ENCODE measurements at places on chromosomes 7 and 10. TPM values are rescaled to one million over a fixed set of nuclear protein-coding genes. Genes with fewer than 3 reads are reported as not detected.

HGF gene
- 1.2 TPM for polyA plus RNA-seq

ADAM8 gene
- polyA plus RNA-seq, result 0.15 TPM

SLC39A12 gene
- 12.8 TPM for polyA plus RNA-seq

TYW1 gene
- polyA plus RNA-seq, result 10.9 TPM

DNA sequence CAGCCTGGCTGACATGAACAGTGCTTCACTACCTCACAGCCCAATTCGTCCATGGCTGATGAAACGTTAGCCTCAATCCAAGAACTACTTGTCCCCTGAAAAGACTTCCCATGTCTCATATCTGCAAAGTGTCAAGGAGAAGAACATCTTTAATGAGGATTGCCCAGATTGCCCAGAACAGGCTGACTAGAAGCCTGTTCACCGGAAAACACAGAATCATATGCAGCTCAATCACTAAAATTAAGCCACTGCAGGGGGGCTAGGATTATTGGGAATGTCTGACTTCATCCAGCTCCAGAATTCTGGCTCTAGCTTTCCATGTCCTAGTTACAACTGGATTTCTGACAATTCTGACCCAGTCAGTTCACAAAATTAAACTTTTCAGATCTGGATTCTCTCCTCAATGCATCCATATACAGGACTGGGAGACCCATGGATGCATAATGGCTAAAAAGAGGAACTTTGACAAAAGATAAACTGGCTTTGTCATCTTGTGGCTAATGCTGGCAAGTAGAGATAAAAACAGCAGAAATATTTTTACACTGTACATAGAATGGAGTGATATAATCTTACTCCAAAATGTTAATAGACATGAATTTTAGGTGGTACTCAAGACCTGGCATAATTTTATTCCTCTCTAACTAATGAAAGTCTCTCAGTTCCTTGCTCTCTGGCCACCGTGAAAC is 467.0 kb upstream of the POT1 start:
- no peak for DNase-seq

- DNase-seq, result peak; percentile 55
These were observed 499.1 kb upstream of the NRP1 start for GRCh38 chr10:33833566-33833965.

DNA sequence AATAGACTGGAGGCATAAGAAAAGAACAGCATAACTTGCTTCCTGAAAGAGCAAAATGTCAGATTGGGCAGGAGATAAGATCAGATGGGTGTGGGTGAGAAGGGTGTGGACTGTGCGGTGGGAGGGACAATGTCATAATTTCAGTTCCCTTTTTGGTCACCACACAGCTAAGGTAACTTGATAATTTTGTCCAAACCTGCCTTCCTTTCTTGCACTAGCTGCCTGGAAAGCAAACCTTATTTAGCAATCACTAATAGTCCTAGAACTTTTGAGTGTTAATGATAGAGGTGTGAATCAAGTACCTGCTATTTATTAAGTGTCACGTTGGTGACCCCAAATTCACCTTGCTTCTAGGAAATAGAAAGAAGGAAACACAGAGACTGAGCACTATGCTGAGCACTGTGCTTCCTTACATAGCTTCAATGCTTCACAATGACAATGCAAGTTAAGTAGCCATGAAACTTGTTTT is 72.4 kb upstream of the SP4 start:
- no peak for DNase-seq

GRCh38 chr10:98209441-98209840 is 58.6 kb downstream of the LOXL4 start:
- no peak for DNase-seq

- no peak for DNase-seq
These were observed 177.2 kb downstream of the SEM1 start for GRCh38 chr7:96532428-96532935.

DNA sequence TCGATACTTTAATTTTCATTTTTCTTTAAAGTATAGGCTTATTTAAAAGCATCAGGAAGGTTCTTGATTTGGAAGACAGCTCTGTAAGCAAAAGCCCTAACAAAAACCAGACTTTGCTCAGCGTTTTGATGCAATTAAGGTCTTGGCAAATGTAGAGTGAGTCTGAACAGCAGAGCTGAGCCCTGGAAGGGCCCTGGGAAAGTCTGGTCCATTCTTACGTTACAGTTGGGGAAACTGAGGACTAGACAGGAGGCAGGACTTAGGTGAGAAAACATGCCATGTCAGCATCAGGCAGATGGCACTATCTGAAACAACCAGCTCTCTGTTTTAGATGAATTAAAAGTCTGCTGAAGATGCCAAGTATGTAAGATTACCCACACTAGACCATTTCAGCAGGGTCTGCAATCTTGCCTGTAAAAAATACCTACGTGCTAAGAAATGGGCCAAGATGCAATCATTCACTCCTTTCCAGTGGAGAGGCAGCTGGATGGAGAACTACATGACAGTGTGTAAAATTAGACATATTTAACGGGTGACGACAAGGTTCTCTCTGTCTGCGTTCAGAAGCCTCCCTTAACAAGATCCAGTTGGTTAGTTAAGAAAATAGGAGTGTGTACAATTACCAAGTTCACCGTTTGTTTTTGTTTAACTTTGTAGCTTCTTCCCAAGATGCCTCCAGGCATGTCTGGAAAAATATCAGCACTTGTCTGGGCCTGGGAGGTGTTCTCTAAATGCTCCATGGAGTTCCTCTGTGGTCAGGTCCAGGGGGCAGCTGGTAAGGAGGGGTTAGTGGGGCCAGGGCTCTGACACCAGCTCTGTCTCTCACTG is 502.3 kb upstream of the ZMIZ1 start:
- peak; percentile 37 for DNase-seq

- DNase-seq, result no peak
These were observed 91.5 kb downstream of the RTKN2 start for GRCh38 chr10:62177111-62177510.

GRCh38 chr7:116213361-116214130 is 3.2 kb downstream of the TES start:
- DNase-seq, result no peak

DNA sequence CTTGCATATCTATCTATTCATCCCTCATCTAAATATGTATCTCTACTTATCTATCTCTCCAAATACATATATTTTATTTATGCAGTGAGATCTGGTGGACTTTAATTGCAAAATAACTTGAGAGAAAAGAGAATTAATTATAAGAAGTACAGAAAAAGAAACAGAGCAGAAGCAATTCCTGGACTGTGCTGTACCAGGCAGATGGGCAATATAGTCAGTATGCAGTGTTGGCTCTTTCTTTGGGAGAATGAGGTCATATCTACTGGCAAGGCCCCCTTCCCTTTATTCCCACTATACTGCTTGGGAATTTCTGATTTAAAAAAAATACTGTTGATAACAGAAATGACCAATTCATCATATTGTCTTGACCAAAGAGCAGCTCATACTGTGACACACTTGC is 49.0 kb upstream of the TOMM7 start:
- peak; percentile 92 for DNase-seq

- no peak for DNase-seq
These were observed 298.3 kb downstream of the ARL4A start for GRCh38 chr7:12985752-12986151.

DNA sequence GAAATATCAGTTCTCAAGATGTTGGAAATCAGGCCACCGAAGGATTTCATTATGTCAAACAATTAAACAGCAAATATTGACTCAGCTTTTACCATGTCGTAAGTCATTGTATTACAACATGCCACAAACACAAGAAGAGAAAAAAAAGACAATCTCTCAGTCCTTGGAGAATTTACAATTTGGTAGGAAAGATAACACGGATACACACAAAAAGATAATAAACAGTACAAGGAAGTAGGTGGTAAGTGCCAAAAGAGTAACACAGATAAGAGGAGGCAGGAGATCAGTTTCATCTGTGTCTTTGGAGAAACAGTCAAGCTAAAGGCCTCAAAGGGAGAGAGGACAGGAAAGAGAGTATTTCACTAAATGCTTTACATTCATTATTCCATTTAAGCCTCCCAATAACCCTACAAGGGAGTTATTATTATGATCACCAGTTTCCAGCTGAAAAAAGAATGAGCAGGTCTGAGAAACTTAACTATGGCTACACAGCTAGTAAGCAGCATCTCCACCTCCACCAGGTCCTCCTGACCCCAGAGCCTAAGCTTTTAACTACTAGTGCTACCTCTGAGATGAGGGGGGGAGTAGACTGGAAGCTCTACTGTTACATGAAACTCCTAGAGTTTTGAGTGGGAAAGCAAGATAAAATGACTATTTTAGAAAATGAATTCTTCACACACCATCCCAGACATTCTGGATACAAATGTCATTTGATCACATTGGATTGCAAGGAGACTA is 13.9 kb upstream of the DNAJC1 start:
- no peak for DNase-seq

DNA sequence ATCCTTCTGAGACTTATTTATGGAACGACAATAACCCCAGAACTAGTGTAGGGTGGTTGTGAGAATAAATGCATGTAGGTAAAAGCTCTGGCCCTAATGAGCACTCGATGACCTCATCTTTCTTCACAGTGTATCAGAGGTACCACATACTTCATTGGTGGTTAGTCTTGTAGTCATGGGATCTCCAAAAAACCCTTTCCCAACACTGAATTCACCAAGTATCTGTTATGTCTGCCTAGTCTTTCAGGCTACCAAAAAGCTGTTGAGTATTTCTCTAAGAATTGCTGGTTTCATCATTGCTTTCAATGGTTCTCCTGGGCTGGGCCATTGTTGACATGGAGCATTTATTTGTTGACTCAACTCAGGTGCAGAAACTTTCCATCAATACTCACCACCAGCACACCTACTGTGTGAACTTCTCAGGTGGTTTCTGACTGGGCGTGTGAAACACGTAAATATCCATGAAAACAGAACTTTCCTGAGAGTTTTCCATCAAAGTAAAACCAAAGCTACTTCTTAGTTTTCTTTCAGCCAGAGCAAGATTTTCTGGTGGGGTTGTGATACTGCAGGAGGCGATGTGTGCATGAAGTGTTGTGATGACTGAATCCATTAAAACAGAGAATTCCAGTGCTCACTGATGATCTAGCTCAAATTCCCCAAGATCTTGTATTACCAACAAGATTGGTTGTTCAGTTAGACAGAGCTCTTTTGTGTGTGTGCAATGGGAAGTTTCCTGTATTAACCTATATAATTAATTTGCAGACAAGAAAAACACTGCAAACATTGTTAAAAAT is 51.4 kb upstream of the SLC35B4 start:
- DNase-seq, result no peak

- DNase-seq, result no peak
These were observed 91.4 kb downstream of the TPST1 start for GRCh38 chr7:66296557-66296956.

DNA sequence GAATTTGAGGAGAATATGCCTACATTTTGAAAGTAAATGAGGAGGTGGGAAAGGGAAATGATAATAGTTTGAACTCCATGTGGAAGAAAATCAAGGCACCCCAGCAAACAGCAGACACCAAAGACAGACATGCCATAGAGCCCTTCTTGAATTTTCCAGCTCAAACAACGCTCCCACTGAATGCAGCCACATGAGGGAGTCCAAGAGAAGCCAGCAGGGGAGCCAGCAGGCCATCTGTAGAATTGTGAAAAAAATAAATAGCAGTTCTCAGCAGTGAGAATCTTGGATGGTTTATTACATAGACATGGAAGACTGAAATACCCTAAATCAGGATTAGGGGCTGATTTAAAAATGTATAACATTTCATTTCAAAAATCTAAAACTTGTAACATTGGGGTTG is 1567.3 kb upstream of the LRRTM3 start:
- no peak for DNase-seq

- DNase-seq, result no peak
These were observed 808.1 kb downstream of the XPNPEP1 start for GRCh38 chr10:109115179-109115578.

DNA sequence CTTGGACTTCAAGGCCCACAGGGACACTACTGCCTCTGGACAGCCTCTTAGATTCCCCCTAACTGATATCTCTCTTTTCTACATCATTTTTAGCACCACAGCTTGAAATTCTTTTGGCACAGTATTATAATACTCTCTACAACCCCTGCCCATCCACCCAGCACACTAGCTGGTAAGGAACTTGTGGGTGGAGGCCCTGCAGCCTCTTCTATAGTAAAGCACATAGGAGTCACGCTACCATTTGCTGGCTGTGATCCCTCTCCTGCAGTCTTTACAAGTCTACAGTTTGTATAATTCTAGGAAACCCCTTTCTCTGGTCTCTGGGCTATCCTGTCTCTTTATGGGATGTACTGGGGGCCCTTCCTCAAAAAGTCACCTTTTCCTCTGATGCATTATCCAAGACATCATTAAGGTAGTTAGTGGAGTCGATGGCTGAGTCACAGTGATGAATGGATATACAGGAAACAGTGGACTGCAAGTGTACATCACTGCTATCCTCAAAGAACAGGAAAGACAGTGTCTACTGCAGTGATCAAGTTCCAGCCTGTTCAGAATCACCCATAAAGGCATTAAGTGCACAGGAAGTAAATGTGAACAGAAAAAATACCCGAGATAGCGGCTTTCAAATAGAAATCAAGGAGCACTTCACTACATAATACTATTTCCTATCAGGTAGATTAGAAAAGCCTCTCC is 54.4 kb downstream of the STK17A start:
- no peak for DNase-seq

DNA sequence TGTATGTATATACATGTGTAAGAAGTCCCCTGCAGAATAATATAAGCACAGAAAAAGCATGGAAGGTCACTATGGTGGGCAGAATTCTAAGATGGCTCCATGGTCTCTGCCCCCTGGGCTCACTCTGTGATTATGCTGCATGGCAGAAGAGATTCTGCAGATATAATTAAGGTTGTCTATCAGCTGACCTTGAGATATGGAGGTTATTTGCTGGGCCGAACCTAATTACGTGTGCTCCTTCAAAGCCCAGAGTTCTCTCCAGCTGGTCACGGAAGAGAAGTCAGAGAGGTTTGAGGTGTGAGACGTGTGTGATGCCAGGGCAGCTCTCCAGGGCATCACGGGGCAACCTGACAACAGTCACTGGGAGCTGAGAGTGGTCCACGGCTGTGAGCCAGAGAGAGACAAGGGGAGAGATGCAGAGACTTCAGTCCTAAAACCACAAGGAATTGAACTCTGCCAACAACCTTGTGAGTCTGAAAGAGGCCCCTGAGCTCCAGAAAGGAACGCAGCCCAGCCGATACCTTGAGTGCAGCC is 11.5 kb downstream of the PAPOLB start:
- no peak for DNase-seq

- no peak for DNase-seq
These were observed 35.6 kb downstream of the GET4 start for GRCh38 chr7:911791-912480.

DNA sequence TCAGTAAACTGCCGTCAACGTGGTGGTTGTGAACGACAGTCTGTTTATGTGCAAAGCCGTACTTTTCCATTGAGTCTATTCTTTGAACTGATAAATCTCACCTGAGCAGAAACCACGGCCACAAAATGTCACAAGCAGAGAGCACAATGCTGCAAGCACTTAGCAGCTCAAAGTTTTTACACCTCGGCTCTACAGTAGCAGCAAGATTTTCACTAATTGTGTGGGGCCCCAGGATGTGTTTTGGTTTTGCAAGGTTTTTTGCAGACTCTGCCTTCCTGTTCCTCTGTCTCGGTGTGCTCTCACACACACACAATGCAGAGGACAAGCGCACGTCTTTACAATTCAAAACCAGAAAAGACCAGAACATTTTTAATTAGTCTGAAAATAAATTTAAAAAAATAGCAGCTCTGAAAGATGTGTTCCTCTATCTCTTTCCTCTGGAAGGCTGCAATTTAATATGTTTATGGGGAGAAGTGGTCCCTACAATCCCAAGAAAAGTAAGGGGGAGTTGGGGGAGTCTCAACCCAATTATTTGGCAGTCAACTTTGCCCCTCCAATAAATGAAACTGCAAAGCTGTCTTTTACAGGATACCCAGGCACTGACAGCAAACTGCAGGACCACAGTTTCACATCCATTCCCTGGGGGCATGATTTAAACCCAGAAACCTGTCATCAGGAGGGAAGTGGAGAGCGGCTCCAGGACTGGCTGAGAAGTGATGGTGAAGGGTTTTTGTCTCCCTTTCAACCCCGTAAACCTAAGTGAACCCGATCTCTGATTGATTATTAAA is 73.8 kb upstream of the SFMBT2 start:
- DNase-seq, result no peak
